ENCODE measurements at places on chromosomes 13 and 19.

GRCh38 chr19:20858861-20859260 is 64.2 kb upstream of the ZNF85 start:
- no peak for DNase-seq

GRCh38 chr13:100648354-100648753 is 26.2 kb downstream of the TMTC4 start:
- DNase-seq, result no peak

- no peak for DNase-seq
Observed at GRCh38 chr19:44757735-44758505, 9.4 kb downstream of the BCL3 start.

DNA sequence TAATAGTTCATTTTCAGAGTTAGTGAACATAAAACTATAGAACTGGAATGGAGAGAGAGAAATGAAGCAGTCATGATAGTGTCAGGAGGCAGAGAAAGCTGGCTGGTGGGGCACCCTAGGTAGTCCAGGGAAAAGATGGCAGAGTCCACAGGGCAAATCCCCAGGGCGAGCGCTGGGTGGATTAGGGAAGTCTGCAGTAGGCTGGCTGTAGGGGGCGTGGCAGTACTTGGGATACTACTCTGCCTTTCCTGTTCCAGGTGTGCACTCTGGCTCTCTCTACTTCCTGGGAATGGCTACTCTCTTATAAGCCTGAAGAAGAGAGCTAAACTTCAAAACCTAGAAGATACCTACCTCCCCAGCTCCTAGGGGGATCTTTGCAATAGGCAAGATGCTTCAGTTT is 232.9 kb upstream of the SLC10A2 start:
- no peak for DNase-seq

DNA sequence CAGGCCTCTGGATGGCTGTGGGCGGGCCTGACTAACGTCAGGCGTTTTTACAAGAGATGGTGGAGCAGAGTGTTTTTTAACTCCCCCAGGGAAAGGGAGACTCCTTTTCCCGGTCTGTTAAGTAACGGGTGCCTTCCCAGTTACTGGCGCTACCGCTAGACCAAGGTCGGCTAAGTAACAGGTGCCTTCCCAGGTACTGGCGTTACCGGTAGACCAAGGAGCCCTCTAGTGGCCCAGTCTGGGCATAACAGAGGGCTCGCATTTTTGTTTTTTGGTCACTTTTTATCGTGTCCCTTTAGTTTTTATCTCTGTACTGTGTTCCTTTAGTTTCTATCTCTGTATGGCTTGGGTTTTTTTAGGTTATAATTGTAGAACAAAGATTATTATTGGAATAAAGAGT is 10.0 kb downstream of the ZNF383 start:
- DNase-seq, result no peak

DNA sequence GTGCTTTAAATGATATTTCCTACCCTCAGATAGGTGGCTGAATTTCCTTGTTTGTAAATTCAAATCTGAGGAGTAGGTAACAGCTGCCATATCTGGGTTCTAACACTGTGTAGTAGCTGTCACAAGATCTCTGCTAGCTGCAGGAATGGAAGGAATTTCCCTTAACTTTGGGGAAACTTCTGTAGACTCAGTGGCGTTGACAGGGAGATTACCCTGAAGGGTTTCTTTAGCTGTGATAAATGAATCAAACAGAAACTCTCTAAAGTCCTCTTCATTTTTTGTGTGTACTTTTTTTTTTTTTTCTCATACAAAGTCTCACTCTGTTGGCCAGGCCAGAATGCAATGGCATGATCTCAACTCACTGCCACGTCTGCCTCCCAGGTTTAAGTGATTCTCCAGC is 5.3 kb upstream of the EPSTI1 start:
- no peak for DNase-seq

- no peak for DNase-seq
Observed at GRCh38 chr19:46287585-46287984, 9.3 kb upstream of the HIF3A start.

GRCh38 chr19:7883796-7884570 is 4.3 kb upstream of the LRRC8E start:
- no peak for DNase-seq

DNA sequence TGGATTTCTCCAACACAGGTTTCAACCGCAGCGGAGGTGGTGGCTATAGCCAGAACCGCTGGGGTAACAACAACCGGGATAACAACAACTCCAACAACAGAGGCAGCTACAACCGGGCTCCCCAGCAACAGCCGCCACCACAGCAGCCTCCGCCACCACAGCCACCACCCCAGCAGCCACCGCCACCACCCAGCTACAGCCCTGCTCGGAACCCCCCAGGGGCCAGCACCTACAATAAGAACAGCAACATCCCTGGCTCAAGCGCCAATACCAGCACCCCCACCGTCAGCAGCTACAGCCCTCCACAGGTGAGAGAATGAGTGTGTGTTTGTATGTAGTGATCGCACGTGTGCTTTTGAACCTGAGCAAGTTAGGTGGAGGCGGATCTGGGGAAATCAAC is 6.0 kb upstream of the CCDC97 start:
- DNase-seq, result no peak

DNA sequence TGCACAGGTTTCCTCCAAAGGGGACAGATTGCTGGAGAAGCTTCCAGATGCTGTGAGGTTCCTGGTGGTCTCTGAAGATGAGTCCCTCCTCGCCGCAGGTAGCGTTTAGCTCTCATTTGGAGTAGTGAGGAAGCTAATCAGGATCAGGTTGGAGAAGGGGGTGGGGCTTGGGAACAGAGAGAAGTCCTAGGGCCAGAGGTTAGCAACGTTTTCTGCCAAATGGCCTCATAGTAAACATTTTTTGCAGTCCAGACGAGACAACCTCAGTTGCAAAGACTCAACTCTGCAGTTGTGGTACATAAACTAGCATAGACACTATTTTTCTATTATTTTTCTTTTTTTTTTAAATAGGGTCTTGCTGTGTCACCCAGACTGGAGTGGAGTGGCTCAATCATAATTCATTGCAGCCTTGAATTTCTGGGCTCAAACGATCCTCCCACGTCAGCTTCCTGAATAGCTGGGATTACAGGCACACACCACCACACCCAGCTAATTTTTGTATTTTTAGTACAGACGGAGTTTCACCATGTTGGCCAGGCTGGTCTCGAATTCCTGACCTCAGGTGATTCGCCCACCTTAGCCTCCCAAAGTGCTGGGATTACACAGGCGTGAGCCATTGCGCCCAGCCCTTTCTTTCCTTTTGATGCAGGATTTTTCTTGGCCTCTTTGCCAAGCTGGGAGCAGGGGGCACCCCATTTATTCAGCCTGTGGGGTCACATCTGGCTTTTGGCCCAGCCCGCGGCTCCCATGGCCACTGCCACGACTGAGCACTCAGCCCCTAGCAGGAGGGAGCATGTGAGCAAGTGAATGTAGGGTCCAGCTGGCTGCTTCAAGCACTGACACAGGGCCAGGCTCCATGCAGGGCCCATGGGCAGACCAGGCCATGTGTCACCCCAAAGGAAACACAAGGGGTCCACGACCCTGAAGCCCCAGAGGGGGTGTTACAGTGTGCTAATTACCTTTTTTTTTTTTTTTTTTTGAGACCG is 34.4 kb upstream of the SIN3B start:
- DNase-seq, result no peak
